Lung microvascular endothelial cell (primary cell): ENCODE measurements at places on chromosomes 1 and 21. TPM values are rescaled to one million over a fixed set of nuclear protein-coding genes. Genes with fewer than 3 reads are reported as not detected.

The CELA2B gene
- total RNA-seq, result not detected in 2 replicates

The KLHDC8A gene
- total RNA-seq, result not detected in 2 replicates

The KDM1A gene
- 73.6 and 87.4 TPM in 2 replicates for total RNA-seq

The TFF1 gene
- total RNA-seq, result not detected in 2 replicates

The S100A14 gene
- 0.20 TPM in 1 of 2 replicates, not detected in the other for total RNA-seq

The ATP1A4 gene
- not detected in 2 replicates for total RNA-seq

DNA sequence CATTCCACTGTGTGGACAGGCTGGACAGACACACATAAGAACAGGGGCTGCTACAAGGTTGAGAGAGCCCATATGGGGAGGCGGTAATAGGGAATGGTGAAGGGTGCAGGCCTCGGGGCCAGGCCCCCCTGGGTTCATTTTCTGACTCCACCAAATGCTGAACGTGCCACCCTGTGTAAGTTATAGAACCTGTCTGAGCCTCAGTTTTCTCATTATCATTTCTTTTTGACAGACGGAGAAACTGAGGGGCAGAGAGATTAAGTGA lies 569.5 kb downstream of the PTPRU start:
- DNase-seq, result no peak

GRCh38 chr1:27602462-27603308 lies 1.3 kb downstream of the AHDC1 start:
- DNase-seq, result peak; percentile 53

DNA sequence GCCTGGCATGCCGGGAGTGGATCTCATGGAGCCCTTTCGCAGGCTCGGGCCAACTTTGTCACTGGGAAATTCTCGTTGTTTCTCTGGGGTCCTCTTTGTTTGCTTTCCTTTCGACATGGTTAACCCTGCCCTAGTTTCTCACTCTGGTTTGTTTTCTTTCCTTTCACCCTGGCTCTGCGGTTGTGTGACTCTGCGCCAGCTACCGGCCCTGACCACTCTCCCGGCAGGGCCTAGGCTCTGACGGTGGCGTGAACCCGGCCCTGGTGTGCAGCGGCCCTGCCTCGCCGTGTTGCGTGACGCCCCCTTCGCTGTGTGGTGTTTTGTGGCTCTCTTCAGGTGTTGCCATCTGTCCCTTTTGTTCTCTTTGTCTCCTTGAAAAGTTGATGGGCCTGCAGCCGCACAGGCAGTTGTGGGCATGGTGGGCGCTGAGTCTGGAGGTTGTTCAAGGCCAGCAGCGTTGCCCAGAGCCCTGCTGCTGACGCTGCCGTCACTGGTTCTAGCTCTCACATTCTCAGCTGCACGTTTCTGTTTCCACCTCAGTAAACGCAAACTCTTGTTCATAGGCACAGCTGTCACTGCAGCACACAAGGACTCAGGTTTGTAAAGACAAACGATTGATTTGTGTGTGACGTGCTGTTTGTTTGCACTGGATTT lies 64.6 kb upstream of the DIP2A start:
- no peak for DNase-seq

DNA sequence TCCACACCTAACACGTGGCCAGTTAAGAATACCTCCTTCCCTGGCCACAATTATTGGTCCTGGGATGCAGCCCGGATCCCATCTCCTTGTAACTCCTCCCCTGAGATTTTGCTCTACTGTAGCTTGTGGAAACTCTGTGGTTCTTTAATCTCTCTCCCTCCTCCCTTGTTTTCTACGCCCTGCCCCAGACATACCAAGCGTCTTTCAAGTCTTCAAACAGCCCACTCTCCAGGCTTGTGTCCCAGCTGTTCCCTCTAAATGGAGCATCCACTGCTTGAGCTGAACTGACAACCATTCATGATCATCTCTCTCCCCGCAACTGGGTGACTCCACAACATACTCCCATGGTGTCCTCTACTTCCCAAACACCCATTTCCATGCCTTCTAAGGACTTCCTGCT lies 111.6 kb downstream of the SIPA1L2 start:
- no peak for DNase-seq

DNA sequence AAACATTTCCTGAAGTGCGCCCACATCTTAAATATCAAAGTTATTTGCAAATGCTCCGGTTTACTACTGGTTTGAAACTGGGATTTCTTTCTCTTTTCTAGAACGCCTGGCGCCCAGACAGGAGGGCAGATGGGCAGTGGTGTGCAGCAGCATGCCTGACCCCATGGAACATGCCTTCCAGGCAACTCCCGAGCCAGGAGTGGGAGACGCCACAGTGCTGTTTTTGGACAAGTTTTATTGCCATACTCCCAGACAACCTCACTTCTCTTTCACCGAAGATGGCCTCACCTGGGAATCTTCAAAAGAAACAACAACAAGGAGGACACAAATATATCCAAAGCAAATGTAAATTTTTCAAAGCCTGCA lies 21.5 kb downstream of the UBE2G2 start:
- DNase-seq, result no peak

- DNase-seq, result peak; percentile 57
Measured at GRCh38 chr1:84855691-84856630, 37.0 kb downstream of the LPAR3 start.

- DNase-seq, result peak; percentile 53
Measured at GRCh38 chr1:85387781-85388180, 77.2 kb downstream of the DDAH1 start.

GRCh38 chr1:223837687-223838086 lies 8.1 kb downstream of the TP53BP2 start:
- DNase-seq, result no peak

DNA sequence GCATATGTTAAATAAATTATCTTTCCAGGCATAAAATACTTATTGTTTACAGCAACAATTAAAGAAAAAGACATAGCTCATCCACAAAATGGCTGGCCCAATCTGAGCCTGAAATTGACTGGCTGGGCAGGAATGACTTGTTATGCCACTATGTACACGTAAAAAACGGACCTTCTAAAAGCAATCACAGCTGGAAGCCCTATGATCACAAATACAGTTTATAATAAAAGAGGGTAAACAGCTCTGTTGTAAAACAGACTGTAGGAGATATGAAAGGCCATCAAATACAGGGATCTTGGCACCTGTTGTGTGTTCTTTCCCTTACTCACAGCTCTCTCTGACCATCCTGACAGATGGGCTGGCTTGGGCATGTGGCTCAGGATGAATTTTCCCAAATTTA lies 70.5 kb upstream of the DMRTA2 start:
- DNase-seq, result no peak

DNA sequence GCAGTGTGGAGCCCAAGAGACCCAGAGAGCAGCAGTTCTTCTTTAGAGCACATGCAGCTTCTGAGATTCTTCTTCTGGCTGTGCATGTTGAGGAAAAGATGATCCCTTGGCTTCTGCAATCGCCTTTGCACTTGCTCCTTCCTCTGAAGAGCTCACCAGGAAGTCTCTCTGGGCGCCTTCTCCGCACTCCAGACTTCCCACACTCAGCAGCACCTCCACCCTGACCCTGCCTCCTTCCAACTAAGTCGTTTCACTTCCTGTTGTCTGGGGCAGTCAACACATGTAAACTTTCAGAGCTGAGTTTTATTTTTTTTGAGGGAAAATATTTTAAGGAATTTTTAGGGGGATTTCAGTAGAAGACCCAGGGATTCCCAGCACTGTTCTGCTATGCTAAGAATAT lies 73.4 kb upstream of the F3 start:
- DNase-seq, result no peak

DNA sequence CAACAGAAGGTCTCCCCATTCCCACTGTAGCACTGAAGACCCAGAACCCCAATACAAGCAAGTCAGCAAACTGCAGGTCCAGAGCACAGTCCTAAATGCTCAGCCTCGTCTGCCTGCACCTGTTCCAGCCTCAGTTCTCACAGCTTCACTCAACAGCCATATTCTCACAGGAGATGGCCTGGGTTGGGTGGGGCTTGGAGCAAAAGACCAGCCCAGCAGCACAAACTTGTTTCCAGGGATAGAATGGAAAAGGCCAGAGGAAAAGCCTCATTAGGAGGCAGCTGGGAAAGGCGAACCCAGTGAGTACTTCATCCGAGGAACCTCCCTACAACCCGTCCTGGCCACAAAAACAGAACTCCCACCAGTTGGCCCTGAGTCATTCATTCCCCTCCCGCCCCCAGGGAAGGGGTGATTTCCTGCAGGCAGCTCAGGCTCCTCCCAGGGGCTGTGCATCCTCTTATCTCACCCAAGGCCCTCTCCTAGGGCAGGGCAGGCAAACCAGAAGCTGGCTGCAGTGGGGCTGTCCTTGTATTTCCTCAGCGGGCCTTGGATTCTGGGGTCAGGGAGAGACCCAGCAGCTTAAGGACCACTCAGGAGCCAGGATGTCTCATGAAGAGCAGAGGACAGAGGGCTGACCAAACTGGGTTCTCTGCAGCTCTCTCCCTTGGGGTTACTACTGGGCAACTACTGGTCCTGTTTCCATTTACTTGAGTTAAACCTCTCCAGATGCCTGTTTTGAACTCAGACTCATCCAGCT lies 7.4 kb upstream of the MPL start:
- DNase-seq, result peak; percentile 91

DNA sequence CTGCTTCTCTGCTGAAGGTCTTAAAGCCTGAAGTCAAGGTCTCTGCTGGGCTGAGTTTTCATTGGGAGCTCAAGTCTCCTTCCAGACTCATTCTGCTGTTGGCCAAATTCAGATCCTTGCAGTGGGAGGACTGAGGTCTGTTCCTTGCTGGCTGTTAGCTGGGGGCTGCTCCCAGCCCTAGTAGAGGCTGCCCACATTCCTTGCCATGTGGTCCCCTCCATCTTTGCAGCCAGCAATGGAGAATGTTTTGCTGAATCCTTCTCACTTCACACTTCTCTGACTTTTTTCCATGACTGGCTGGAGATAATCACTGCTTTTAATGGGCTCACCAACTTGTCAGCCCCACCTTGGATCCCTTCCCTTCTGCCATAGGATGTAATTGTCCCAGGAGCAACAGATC lies 33.2 kb downstream of the UBASH3A start:
- DNase-seq, result no peak

DNA sequence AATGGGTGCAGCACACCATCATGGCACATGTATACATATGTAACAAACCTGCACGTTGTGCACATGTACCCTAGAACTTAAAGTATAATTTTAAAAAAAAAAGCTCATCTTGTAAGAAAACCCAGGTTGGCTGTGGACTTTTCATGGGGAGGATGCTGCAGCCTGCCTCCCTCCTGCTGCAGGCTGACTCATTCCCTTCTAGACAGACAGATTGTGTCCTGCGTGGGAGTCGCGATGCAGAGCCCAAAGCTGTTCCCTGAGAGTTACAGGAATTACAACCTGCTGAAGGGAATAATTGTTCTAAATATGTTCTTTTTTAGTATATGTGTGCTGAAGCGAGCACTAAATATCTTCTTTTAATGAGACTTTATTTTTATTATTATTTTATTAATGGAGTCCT lies 93.2 kb downstream of the TBX19 start:
- no peak for DNase-seq

- no peak for DNase-seq
Measured at GRCh38 chr1:38529391-38529790, 330.2 kb downstream of the RRAGC start.

- DNase-seq, result no peak
Measured at GRCh38 chr21:33396951-33397350, 6.3 kb upstream of the IFNGR2 start.

GRCh38 chr1:232192781-232193450 lies 437.0 kb downstream of the SIPA1L2 start:
- DNase-seq, result peak; percentile 8
